Left renal cortex interstitium (tissue), 4 donors: ENCODE measurements at places on chromosomes 6 and 20.

DNA sequence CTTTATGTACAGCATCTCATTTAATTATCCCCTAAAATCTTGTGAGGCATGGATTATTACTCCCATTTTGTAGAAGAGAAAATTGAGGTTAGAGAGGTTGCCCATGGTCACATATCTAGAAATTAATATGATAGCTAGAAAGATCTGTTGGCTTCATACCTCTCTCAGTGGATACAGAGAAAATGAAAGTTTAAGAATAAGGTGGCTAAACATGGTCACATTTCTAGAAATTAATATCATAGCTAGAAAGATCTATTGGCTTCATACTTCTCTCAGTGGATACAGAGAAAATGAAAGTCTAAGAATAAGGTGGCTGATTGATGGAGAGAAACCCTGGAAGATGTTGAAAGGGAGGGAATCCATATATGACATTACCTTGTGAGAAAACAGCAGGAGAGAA lies 260.7 kb upstream of the MAN1A1 start:
- no peak for DNase-seq

DNA sequence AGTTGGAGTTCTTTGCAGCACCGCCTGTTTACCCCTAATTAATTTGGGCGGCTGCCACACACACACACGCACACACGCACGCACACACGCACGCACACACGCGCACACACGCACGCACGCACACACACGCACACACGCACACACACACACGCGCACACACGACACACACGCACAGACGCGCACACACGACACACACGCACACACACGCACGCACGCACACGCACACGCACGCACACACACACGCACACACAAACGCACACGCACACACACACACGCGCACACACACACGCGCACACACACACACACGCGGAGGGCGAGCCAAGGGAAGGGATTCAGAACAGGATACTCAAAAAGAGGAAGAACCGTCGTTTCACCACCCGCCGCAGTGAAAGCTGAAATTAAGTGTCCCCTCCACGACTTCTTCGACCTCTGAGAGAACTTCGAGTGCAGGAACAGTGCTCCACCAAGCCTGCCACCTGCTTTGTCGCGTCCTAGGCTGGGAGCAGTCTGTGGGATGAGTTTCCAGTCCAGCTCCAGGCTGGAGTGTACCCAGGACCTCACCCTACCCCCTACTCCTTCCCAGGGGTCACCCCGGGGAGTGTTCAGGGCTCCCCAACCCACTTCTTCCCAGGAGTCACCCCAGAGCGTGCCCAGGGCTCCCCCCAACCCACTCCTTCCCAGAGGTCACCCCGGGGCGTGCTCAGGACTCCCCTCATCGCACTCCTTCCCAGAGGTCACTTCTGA lies 1.1 kb downstream of the RNASET2 start:
- no peak for DNase-seq

GRCh38 chr6:138987643-138988468 lies at the start of gene REPS1:
REPS1 (minus strand) TSS chr6:138988253; CDS start chr6:138987682, 571 bp downstream.
- peak; percentile 72 for DNase-seq

- DNase-seq: no peak
These were observed 13.0 kb upstream of the PFDN4 start for GRCh38 chr20:54194724-54195438.

- no peak for DNase-seq
These were observed 45.0 kb upstream of the FUCA2 start for GRCh38 chr6:143556529-143556928.

- DNase-seq: no peak
These were observed 95.3 kb upstream of the VSTM2L start for GRCh38 chr20:37807471-37808232.
